ENCODE measurements at places on chromosomes 1 and 21. TPM values are rescaled to one million over a fixed set of nuclear protein-coding genes. Genes with fewer than 3 reads are reported as not detected.

The RYR2 gene
- total RNA-seq = 6.9 TPM

The TMCC2 gene
- total RNA-seq = 1.3 TPM

The SYPL2 gene
- 3.3 TPM for total RNA-seq

The MAP1LC3C gene
- total RNA-seq = not detected

The SPATA46 gene
- not detected for total RNA-seq

The MFAP2 gene
- 6.2 TPM for total RNA-seq

The GCLM gene
- total RNA-seq = 3.9 TPM

The USP25 gene
- total RNA-seq = 14.0 TPM

The NBPF3 gene
- 4.0 TPM for total RNA-seq

The TEDDM1 gene
- not detected for total RNA-seq

The CDA gene
- 0.49 TPM for total RNA-seq

The DDOST gene
- 139 TPM for total RNA-seq

The FCRL1 gene
- total RNA-seq = not detected

The PRR9 gene
- not detected for total RNA-seq

The LCE2C gene
- not detected for total RNA-seq

The GJA9 gene
- not detected for total RNA-seq

The TTC39A gene
- total RNA-seq = 13.0 TPM

The CLDN17 gene
- total RNA-seq = not detected

The SHE gene
- total RNA-seq = 2.7 TPM

The SPRR2G gene
- not detected for total RNA-seq

DNA sequence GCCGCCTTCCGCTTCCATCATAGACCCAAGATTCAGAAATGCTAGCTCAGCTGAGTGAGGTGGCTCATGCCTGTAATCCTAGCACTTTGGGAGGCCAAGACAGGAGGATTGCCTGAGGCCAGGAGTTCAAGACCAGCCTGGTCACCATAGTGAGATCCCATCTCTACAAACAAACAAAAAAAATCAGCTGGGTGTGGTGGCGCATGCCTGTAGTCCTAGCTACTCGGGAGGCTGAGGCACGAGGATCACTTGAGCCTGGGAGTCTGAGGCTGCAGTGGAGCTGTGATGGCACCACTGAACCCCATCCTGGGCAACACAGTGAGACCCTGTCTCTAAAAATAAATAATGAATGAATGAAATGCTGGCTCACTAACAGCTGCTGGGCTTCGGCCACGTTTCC lies 39.7 kb downstream of the TOMM20 start:
- no peak for DNase-seq

DNA sequence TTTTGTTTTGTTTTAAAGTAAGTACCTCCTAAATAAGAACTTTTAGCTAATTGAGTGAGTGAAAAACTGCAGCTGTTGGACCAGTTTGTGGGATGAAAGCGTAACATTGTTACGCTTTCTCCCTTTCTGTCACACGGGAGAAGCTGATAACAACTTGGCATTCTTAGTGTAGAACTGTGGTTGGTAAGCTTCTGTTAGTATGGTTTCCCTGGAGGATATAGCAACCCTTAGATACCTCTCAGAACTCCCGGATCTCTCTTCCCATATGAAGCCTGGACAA lies 98.2 kb downstream of the CACHD1 start:
- DNase-seq = no peak

- DNase-seq = no peak
Measured at GRCh38 chr1:172938681-172939080, 112.1 kb downstream of the TNFSF18 start.

- DNase-seq = peak; percentile 23
Measured at GRCh38 chr1:26574018-26574417, 44.5 kb downstream of the RPS6KA1 start.

GRCh38 chr1:71154429-71154828 lies 73.6 kb upstream of the ZRANB2 start:
- DNase-seq = no peak

DNA sequence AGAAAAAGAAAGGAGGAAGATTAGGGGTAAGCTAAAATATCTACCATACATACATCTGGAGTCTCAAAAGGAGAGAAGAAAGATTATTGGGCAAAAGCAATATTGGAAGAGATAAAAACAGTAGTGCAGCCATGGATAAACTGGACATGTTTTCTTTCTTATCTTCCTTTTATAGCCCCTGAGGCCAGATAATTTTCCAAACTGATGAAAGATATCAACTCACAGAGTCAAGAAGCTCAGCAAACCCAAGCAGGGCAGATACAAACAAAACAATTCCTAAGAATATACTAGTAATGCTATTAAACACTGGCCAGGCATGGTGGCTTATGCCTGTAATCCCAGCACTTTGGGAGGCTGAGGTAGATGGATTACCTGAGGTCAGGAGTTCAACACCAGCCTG lies 5.8 kb upstream of the PSMB4 start:
- no peak for DNase-seq

DNA sequence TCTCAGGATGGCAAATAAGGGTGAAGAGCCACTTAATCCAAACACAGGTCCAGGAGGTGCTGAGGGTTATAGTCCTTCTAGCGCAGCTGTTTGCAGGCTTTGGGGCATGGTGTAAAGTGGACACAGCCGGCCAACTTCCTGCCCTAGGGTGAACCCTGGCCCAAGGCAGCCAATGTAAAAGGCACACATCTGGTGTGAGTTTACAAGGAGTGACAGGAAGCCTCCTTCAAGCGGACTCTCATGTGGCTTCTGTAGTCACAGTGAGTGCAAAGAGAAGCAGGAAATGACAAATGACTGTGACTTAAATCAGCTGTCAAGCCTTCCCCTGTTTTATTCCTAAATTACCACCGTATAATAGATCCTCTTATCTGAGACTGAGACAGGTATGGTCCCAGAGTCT lies 213.0 kb downstream of the CRB1 start:
- no peak for DNase-seq

DNA sequence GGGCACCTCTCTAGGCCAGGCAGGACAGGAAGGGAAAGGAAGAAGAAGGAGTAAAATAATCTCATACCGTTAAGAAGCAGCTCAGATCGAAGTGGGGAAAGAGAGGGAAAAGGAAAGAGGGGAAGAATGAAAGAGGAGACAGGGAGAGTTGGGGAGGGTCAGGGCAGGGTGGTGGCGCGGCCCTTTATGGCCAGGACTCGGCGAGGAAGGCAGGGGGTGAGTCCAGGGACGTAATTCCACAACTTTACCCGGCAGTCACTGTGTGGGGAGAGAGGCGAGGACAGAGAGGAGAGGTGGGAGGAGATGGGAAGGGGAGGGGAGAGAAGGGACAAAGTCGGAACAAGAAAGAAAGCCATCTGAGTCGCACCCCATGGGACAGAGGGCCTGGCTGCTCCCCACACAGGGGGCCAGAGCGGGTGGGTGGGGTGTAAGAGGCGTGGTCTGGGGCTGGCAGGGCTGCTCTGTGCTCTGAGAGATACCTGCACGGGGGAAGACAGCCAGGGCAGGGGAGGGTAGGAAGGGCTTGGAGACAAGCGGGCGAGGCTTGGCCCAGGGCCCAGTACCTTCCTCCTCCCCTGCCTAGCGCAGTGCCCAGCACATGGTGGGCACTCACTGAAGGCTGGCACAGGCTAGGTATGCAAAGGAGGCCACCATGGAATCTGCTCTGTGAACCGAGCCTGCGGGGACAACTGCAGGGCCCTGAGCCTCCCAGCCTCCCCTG lies 49.4 kb downstream of the KIF21B start:
- no peak for DNase-seq

- no peak for DNase-seq
Measured at GRCh38 chr1:160759740-160760139, 20.7 kb downstream of the SLAMF7 start.

GRCh38 chr1:41618871-41619270 lies 134.4 kb upstream of the EDN2 start:
- no peak for DNase-seq

- no peak for DNase-seq
Measured at GRCh38 chr21:45894906-45895777, 86.4 kb upstream of the COL6A1 start.

GRCh38 chr1:25476186-25477097 lies 45.7 kb downstream of the MACO1 start:
- no peak for DNase-seq

DNA sequence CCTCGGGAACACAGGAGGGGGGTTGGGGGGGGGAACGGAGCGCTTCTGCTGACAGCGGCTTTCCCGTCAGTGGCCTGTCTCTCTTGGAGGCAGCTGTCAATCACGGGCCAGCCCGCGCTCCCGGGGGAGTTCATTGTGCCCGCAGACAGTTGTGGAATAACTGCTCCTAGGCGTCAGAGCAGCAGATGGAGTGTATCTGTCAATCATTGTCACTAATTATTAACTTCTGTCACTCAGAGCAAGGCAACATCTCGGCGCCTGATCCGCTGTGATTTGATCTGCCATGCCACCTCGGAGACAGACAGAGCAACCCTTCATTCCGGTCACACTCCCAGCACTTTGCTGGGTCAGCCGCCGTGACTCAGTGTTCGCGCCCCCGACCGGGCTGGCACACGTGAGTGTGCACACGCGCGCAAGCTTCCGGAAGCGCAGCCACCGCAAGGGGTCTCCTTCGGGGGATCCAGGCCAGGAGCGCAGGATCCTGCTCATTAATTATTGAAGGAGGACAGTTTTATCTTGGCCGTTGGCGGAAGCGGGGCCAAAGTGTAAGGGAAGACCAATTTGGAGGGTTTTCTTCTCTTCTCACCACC lies 75.8 kb downstream of the RRAGC start:
- no peak for DNase-seq

DNA sequence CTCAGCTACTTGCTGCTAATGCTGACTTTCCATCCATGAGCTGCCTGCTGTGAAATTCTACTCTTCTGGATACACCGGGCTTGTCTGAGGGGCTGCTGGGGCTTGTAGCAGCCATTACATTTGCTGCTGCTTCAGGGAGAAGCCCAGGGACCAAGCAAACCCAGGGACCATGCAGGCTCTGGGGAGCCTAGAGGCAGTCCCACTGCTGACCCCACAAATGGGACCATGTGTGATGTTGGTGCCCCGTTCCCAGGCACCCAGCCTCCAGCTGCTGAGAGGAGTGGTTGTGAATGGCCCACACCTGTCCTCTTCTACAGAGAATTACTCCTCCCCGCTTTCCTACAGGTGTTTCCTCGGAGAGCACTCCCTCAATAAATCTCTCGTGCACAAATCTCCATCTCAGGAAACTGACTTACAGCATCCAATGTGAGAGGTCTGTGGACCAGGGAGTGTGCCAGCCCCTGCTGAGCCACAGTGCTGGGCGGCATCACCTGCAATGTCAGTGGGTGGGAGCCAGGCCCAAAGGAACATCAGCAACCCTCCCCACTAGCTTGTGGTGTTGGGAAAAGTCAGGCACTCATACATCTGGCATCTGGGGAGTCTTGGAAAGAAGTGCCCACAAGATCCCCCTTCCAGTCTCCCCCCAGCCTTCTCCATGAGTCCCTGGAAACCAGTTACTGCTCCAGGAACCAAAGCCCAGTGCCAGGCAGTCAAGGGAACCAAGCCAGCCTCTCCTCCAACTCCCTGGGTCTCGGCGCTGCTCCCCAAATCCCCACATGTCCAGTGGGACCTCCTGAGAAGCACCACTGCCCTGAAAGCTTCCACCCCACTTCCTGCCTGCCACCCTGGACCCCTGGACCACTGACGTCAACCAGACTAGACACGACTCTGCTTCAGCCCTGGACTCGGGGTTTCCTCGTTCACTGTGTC lies 65.1 kb downstream of the TCP10L start:
- DNase-seq = no peak

DNA sequence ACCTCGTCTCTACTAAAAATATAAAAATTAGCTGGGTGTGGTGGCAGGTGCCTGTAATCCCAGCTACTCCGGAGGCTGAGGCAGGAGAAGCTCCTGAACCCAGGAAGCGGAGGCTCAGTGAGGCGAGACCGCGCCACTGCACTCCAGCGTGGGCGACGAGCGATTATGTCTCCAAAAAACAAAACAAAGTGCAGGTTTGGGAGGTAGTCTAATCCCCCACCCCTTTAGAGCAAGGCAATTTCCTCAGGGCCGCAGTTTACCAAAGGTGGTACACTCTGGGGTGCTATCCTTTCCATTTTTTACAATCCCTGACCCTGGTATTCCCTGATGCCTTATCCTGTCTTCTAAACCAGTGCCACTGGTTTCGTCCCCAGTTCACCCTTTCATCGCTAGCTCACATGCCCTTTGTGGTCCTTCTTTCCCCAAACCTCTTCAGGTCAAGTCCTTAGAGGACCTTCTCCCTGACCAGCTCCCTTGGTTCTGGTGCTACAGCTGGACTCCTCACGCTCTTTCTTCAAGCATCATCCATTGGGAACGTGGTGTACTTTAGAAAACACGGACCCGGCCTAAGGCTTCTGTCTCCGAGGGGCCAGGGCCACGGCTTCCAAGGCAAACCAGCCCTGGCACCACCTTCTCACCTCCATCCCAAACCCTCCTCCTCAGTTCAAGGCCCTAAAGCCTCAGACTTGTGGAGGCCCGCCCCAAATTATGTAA lies 873 bp downstream of the IFT25 start:
- no peak for DNase-seq

- DNase-seq = no peak
Measured at GRCh38 chr1:239858057-239858456, 233.6 kb upstream of the FMN2 start.

- no peak for DNase-seq
Measured at GRCh38 chr1:174266476-174266875, 107.2 kb downstream of the RABGAP1L start.

- no peak for DNase-seq
Measured at GRCh38 chr1:17742583-17742982, 12.6 kb upstream of the ACTL8 start.

- no peak for DNase-seq
Measured at GRCh38 chr1:207519505-207520399, 23.8 kb downstream of the CR1 start.

DNA sequence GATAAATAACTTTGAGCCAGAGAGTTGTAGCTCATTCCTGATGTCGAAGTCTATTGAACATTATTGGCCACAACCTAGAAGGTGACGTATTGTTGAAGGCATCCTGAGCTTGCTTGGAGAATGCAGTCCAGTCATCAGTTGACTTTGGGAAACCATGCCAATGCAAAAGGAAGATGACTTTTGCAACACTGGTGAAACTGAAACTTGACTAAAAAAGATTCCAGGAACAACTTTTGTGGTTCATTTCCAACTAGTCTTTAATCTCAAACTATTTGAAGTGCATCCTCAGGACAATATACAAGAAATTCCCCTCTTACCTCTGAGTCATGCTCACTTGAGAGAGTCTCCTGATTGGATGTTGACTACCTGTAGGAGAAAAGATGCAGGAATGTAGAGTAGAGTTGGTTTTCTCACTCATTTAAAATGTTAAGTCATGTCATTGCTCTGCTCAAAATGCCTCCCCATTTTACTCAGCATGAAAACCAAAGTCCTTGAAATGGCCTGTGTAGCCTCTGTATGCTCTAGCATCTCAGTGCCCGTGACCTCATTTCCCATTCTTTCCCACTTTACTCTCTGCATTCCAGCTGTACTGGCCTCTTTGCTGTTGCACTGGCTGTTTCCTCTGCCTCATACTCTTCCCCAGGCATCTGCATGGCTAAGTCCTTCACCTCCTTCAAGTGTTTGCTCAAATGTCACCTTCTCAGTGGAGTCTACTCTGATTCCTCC lies 24.4 kb upstream of the LEPR start:
- DNase-seq = no peak

GRCh38 chr1:65332821-65333220 lies 23.5 kb downstream of the DNAJC6 start:
- no peak for DNase-seq

- DNase-seq = no peak
Measured at GRCh38 chr1:80318108-80318507, 1311.6 kb upstream of the ADGRL4 start.
